ENCODE measurements at places on chromosomes 2 and 18.

DNA sequence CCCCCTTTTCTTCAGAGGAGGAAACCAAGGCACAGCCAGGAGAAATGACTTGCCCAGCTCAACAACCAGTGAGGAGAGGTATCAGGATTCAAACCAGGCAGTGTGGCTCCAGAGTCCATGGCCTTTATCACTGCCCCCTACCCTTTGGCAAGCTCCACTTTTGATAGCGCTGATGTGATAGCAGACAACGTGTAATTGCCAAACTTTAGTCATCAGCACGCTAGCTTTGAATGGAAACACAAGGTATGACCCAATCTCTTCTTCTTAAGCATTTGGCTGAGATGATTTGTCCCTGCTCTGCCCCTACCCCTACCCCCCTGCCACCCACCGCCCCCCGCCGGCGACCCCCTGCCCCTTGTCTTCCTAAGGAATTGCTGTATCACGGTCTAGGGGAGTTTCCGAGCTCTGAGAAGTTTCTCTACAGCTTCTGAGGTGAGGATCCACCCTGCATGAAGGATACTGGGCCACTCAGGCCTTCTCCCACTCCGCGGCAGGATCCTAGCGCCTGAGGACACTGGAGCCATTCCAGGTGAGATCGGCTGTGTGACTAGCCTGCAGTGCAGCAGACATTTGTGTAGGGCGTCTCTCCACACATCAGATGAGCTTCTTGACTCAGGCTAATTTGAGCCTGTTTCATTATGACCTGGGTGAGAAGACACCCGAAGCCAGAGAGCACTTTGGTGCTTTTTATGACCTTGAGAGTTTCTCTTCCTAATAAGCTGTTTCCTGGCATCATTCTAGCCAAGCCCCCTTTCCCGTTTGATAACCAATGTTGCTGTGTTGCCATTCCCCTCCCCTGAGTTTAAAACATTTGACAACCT lies 75.1 kb upstream of the MAP4K4 start:
- no peak for DNase-seq

DNA sequence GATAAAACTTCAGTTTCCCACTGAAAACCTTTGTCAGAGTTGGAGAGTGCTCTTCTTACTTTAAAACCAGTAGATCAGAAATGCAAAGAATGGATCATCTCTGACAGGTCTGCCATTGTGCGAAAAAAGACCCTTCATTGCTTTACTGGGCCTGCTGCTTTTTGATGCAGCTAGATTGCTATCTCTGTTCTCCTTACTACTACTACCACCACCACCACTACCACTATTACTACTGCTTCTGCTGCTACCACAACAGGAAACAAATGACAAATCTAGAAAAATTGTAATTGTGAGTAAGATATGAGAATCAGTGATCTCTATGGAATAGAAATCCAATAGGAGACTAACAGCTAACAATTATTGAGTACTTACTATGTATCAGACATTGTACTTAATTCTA lies 85.8 kb downstream of the PKP4 start:
- DNase-seq: no peak

GRCh38 chr18:51516478-51517038 lies 319.1 kb upstream of the MEX3C start:
- DNase-seq: no peak

GRCh38 chr2:170531876-170532275 lies 183.3 kb upstream of the SP5 start:
- DNase-seq: no peak

- no peak for DNase-seq
Observed at GRCh38 chr2:20099780-20100179, 48.4 kb upstream of the LAPTM4A start.

GRCh38 chr2:38256610-38257009 lies 120.5 kb downstream of the ATL2 start:
- DNase-seq: no peak

Data from SIG-M5 (cell line).